Frontal cortex (tissue), 4 donors: ENCODE measurements at places on chromosomes 3 and 15. TPM values are rescaled to one million over a fixed set of nuclear protein-coding genes. Genes with fewer than 3 reads are reported as not detected.

- no peak for DNase-seq
These were observed 56.6 kb upstream of the KLF13 start for GRCh38 chr15:31269816-31270575.

GRCh38 chr3:49867871-49868321 is 1.8 kb downstream of the CAMKV start:
- DNase-seq = no peak

DNA sequence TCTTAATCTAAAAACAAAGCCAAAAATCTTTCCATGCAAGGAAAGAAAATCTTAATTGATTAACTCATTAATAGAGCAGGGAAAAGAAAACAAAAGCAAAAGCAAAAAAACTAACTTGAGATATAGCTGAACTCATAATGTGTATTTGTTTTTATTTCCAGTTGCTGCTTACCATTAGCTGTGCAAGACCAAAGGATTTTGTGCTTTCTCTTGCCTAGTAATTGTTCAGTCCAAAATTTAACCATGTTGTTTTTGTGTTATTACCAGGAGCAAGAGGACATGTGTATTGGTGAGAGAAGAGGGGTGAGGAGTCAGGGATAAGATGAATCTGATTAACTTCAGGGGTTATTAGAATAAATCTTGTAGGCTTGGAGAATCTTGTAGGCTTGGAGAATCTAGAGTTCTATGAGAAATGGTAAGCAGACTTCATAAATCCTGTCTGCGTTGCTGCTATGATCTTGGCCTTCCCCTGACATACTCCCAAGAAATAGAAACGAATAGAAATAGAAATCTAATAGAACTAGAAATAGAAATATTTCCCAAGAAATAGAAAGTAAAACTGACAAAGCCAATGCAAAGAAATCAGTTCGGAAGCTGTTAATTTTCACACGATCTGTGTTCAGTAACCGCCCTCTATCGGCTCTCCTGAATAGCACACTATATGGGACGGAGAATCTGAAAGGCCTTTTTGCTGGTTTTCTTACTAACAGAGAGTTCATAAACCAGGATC is 72.6 kb upstream of the TNFSF10 start:
- DNase-seq = peak; percentile 25

SUSD5 gene
- 2.0 TPM for total RNA-seq

TRAK1 gene
- 28.1 TPM for total RNA-seq

SLC25A36 gene
- total RNA-seq = 119 TPM

TRH gene
- total RNA-seq = 4.1 TPM

FEZF2 gene
- total RNA-seq = 12.2 TPM

TSEN2 gene
- 39.5 TPM for total RNA-seq

ZNF774 gene
- total RNA-seq = 4.5 TPM
